ENCODE measurements at places on chromosomes 16 and 17.

DNA sequence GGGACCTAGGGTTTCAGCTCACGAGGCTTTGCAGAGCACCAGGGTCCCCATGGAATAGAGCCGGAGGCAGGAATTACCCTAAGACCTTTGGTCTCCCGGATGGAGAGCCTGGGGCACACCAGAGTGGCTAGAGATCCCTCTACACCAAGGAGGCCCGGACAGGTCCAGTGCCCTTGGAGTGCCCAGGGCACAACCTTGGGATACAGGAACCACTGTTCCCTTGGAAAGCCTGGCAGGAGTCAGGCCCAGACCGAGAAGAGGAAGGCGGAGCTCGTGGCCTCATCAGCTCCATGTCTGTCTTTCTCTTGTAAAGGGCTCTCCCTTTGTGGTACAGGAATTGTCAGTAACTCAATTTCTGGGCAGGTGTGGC is 3.8 kb upstream of the DBNDD1 start:
- no peak for DNase-seq

DNA sequence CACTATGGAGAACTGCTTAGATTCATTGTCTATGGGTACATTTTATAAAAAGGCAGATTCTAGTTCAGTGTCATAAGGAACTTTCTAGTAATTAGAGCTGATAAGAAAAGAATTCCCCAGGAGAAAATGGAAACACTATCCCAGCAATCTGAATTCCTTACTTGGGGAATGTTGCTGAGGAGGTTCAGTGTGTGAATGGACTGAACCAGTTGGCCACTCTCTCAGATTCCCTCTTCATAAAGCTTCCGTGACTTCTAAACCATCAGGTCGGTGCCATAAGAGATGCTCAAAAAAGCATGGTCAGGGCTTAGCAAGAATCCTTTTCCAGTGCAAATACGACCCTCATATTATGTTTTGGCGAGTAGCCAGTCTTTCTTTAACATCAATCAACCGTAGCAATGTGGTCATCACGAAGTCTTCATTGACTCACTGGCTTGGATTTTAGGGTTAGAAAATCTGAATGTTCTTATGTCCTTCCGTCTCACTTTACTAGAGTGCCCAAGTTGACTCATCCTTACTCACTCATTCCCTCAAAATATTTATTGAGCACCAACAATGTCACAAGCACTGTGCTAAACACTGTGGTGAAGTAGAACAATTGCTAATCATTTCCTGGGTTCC is 102.7 kb upstream of the HLF start:
- no peak for DNase-seq

DNA sequence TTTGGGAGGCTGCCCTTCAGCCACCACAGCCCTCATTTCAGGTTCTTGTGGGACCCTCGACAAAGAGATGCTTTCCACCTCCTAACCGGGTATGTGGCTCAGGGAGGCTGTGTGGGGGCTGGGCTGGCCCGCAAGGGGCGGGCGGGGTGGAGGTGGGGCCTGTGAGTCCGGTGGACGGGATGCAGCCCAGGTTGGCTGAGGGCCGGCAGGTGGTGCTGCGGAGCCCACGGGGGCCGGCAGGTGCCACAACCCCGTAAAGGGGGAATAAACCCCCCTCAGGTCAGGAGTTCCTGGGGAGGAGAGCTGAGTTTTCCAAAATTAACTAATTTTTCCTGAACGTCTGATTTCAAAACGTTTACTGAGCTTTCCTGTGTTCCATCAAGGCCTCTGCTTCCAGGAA is 4.9 kb upstream of the CIAO3 start:
- no peak for DNase-seq

- DNase-seq = no peak
These were observed 37.7 kb downstream of the C16orf78 start for GRCh38 chr16:49411121-49411970.

- DNase-seq = no peak
These were observed 29.9 kb downstream of the KCNJ16 start for GRCh38 chr17:70104791-70105523.

DNA sequence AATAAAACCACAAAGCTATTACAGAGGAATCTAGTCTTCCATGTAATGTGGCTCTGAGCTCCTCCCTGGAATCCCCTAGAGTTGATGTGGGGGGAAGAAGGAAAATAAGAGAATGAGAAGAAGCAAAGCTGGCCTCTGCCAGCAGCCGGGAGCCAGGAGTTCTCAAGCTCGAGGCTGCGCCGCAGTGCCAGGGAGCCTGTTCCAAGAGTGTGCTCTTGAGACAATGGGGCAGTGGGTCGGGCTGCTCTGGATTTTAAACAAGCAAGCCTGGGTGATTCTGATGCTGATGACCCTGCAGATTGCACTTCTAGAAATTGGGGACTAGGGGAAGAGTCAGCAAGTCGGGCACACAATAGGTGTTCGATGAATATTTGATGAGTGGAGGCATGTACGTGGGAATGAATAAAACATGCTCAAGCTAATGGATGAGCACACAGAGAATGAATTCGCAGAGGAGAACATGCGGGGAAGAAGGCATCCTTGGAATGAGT is 119.9 kb downstream of the CMIP start:
- DNase-seq = no peak

GRCh38 chr16:78705694-78706093 is 606.2 kb downstream of the WWOX start:
- peak; percentile 30 for DNase-seq

GRCh38 chr16:66930189-66930588 is 4.0 kb downstream of the CIAO2B start:
- no peak for DNase-seq

DNA sequence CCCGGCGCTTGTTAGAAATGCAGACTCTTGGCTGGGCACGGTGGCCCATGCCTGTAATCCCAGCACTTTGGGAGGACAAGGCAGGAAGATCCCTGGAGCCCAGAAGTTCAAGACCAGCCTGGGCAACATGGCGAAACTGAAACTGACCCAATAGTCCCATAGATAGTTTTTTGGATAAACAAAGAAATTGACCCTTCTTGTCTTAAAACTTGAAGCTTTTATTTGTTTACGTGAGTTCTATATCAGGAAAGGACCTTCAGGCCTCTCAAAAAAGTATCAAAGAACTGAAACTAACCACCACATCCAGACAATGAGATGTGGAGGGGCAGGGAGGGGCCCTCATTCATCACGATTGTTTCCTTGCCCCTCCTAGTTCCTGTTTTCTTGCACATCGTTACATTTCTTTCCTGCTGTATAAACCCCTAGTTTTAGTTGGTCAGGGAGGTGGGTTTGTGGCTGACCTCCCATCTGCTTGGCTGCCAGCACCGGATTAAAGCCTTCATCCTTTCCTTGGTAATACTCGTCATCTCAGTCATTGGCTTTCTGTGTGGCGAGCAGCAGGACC is 29.9 kb upstream of the PRM1 start:
- peak; percentile 41 for DNase-seq

DNA sequence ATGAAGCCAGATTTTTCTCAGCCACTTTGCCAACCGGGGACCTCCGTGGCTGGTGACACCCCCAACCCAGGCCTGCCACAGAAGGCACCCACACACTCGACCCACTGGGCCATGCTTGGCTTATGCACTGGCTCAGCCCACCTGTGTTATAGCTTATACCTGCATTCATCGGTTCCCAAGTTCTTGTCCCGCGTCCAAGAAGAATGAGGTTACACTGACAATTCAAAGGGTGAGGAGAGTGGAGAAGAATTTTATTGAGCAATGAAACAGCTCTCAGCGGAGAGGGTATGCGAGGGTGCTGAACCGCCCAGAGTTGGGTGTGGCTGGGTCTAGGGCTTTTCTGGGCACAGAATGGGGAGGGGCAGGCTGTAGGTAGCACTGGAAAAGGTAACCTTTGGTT is 22.2 kb upstream of the CDH15 start:
- DNase-seq = no peak

DNA sequence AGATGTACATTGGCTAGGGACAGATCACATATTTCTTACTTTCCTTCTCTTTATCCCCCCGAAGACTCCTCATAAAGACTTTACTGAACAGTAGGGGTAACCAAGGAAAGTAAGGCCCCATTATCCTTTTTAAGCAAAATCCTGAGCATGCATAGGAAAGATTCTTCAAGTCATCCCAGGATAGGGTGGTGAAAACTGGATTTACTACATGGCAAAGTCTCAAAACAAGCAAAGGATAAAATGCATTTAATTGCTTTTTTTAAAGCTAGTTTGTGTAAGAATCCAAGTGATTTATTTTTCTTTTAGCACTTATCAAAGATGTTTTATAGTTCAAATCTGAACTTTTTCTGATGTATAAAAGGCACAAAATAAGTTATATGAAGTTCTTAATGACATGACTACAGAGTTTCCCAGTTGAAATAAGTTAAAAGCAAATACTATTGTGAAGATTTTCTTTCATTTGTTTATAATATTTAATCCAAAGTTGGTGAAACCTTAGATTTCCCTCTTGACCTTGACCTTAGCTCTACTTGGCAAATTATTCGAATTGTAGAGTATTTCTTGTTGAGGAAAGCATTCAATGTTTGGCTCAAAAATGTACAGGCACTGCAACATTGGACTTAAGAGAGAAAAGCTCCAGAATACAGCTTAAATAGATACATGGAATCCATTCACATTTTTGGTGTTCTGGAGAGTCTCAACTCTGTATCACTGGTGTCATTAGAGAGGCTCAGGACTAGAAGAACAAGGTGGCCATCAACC is 104.3 kb downstream of the ABCA8 start:
- no peak for DNase-seq

DNA sequence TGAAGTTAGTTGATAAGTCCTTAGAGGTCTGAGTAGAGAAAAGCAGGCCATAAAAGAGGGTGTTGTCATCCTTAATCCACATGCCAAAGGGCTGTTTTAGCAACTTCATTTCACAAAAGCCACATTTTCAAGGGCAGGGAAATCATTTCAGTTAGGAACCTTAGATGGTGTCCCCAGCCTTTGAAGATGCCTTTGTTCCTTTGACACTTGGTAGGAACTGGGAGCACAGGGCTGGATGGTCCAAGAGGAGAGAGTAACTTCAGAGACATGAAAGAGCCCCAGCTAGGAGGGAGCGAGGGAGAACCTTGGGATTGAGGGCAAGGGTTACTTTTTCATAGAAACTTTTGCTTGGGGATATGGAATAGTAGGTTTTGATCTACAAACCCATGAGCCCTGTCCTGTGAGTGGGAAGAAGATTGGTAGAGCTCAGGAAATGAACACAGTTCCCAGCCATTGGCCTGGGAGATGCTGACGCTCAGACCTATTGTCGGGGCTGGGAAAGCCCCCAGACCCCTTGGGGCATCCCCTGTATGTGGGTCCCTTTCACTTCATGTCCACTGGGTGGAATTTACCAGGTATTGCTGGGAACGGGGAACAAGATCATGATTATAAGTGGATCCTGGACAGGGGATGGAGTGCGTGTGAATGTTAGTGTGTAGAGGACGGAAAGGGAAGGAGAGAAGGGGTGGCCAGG is 18.9 kb downstream of the MSI2 start:
- DNase-seq = no peak

DNA sequence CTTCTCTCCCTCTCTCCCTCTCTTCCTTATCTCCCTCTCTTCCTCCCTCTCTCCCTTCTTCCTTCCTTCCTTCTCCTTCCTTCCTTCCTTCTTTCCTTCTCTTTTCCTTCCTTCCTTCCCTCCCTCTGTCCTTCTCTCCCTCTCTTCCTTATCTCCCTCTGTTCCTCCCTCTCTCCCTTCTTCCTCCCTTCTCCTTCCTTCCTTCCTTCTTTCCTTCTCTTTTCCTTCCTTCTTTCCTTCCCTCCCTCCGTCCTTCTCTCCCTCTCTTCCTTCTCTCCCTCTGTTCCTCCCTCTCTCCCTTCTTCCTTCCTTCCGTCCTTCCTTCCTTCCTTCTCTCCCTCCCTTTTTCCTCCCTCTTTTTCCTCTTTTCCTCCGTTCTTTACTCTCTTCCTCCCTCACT is 38.6 kb downstream of the HS3ST4 start:
- DNase-seq = no peak

- DNase-seq = no peak
These were observed 15.0 kb upstream of the HEATR3 start for GRCh38 chr16:50050802-50051201.

DNA sequence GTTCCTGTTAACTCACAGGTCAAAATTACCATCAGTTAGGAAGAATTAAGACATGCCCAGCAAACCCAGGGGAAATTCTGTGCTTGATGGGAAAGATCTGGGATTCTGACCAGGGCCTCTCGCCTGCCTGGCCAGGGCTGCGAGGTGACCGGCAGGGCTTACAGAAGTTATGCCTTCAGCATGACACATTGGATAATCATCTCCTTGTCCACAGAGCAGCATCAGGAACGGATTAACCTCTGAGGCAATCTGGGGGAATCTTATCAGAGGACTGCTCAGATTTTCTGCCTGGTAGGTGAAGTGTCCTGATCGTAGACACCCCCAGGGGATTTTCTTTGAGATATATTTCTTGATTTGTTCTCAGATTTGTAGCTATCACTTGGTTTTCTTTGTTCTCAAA is 172.5 kb downstream of the HS3ST3A1 start:
- DNase-seq = no peak

DNA sequence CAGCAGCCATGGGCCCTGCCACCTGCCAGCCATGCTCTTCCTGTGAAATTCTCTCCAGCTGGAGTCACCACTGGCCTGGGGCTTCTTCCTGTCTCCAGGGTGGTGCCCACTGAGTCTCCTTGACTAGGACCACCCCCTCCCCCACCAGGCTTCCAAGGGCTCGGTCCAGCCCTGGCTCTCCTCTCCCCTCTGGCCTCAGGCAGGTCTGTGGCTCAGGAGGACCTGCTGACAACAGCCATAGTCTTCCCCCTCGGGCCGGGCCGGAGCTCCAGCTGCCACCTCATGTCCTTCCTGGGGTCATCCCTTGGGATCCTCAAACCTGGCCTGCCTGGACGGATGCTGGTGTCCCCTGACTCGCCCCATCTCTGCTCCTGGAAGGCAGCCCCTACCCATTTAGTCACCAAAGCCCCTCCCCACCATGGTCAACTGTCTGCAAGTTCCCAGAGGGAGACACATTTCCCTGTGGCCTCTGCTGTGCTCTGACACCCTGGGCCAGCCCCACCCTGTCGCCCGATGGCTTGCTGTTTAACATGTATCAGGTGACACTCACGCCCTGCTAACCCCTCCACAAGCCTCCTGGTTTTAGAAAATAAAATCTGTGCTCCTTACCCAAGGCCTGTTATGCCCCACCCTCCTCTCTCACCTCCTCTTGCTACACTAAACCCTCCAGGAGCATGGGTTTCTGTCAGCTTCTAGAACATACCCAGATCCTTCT is 186.2 kb downstream of the RBFOX3 start:
- no peak for DNase-seq
